GM23248 (cell line): ENCODE measurements at places on chromosomes 1 and 21. TPM values are rescaled to one million over a fixed set of nuclear protein-coding genes. Genes with fewer than 3 reads are reported as not detected.

- DNase-seq, result peak; percentile 70
Measured at GRCh38 chr21:35048706-35049617, at the start of gene RUNX1. TSS of gene RUNX1 (minus strand) at chr21:35049302.

DNA sequence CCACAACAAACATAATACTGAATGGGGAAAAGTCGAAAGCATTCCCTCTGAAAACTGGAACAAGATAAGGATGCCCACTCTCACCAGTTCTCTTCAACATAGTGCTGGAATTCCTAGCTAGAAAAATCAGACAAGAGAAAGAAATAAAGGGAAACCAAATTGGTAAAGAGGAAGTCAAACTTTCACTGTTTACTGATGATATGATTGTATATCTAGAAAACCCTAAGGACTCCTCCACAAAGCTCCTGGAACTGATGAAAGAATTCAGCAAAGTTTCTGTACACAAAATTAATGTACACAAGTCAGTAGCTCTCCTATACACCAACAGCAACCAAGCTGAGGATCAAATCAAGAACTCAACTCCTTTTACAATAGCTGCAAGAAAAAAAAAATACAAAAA, 6.9 kb upstream of the F13B start:
- DNase-seq, result no peak

DNA sequence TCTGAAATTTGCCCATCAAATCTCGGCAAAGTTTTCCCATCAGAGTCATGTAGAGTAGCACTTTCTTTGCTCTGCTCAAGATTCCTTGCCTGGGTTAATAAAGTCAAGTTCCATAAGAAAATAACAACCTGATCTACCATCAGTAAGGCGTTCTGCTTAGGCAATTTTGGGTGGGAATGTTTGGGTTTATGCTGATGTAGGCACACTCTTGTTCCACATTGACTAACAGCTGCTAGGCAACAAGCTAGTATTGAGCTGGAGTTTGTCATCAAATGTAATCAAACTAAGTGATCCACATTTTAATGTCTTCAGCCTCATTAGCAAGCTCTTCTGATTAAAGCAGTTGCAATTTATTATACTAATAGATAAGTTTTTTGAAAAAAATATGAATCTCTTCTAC, 12.1 kb upstream of the HMCN1 start:
- no peak for DNase-seq

The DNALI1 gene
- total RNA-seq, result 0.32 and 0.63 TPM in 2 replicates

GRCh38 chr1:89596698-89597097, 36.2 kb upstream of the LRRC8C start:
- no peak for DNase-seq
